Activated CD8-positive, alpha-beta memory T cell treated with anti-CD3 and anti-CD28 coated beads for 1 hour (primary cell): ENCODE measurements at places on chromosomes 12 and 14.

DNA sequence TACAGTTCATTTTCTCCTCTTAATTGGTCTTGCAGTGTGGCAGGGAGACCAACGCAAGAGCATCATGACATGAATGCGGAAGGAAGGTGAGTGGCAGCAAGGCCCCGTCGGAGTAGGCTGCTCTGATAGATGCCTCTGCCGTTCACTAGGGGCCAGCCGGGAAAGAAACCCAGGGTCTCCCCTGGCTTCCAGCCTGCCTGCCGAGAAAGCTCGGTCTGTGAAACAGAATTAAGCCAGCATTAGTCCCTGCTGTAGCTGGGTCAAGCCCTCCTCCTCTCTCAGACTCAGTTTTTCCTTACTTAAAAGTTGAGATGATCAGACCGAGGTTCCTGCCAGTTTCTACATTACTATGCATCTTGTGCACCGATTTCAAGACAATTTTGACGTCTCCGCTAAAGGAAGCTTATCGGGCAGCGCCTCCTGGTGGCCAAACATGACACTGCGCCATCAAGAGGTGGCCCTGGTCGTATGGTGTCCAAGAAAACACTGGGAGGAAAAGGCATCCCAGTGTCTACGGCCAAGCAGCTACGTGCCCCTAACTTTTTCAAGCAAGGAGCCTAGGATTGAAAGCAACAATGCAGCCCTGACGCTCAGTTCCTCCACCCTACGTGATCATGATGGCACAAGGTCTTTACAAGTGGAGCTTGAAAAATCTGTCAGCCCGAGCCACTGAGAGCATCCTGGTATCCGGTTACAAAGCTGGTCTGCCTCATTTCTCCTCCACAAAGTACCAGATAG lies 131.6 kb downstream of the KSR2 start:
- DNase-seq = peak; percentile 6

GRCh38 chr12:108745641-108746040 lies 14.3 kb upstream of the CORO1C start:
- no peak for DNase-seq

DNA sequence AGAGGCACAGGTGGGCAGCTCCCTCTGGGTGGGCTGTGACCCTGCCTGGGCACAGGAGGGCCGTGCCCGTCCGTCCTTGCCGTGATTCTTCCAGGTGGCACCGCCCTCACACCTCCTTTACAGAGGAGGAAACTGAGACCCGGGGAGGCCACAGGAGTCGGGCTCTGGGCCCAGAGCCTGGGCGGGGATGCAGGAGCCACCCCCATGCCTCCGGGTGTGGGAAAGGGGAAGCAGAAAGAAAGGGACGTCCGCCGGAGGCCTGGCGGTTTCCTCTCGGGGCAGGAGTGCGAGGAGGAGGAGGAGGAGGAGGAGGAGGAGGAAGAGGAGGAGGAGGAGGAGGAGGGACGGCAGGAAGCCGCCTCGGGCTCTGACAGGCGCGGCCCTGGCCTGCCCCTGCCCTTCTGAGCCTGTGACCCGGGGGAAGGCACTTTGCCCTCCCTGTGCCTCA lies 23.0 kb downstream of the SH2B3 start:
- no peak for DNase-seq

GRCh38 chr12:48795550-48796455 lies 6.9 kb upstream of the ADCY6 start:
- peak; percentile 30 for DNase-seq

DNA sequence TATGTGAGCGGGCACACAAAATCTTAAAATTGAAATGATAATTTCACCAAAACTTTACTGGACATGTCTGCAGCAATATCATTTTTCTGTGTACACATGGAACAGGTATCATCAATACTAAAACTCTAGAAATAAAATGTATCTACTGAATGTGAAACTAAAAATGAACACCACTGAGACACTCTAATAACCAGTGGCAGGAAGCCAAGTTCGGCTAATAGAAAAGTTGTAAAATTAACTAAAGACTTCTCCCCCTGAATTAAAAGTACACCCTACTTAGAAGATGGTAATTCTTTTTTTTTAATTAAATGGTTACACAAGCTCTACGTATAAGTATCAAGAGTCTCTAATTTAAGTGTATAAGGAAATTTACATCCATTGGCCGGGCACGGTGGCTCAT lies 227.2 kb downstream of the MED13L start:
- no peak for DNase-seq

DNA sequence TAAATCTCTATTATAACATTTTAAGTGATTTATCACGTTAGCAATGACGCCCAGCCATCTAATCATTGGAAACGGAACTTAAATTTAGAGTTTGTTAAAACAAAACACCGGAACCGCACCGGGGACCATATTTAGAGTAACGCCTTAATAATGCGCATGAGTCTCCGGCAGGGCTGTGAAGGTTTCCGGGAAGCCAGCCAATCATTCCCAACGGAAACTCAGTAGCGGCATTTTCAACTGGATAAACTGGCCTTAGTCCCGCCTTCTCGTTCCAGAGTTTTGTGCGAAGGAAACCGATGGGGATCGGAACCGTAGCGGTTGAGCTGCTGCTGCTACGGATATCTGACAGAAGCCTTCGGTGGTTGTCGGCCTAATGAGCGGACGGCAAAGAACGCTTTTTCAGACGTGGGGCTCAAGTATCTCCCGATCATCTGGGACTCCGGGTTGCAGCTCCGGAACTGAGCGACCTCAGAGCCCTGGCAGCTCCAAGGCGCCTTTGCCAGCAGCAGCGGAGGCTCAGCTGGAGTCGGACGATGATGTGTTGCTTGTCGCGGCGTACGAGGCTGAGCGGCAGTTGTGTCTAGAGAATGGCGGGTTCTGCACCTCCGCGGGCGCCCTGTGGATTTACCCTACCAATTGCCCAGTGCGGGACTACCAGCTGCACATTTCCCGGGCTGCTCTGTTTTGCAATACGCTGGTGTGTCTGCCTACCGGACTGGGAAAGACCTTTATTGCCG lies at the start of gene FANCM:
Gene FANCM (plus strand): TSS at position 272 of the 737 bp plus-strand sequence. CDS start 102 bp downstream, at position 374.
- peak; percentile 77 for DNase-seq

- DNase-seq = no peak
Measured at GRCh38 chr14:58978343-58978742, 210.1 kb upstream of the DAAM1 start.

GRCh38 chr12:40104461-40105264 lies 1.2 kb downstream of the SLC2A13 start:
- no peak for DNase-seq

GRCh38 chr14:68791078-68791901 lies 1.6 kb downstream of the ZFP36L1 start:
- DNase-seq = no peak

DNA sequence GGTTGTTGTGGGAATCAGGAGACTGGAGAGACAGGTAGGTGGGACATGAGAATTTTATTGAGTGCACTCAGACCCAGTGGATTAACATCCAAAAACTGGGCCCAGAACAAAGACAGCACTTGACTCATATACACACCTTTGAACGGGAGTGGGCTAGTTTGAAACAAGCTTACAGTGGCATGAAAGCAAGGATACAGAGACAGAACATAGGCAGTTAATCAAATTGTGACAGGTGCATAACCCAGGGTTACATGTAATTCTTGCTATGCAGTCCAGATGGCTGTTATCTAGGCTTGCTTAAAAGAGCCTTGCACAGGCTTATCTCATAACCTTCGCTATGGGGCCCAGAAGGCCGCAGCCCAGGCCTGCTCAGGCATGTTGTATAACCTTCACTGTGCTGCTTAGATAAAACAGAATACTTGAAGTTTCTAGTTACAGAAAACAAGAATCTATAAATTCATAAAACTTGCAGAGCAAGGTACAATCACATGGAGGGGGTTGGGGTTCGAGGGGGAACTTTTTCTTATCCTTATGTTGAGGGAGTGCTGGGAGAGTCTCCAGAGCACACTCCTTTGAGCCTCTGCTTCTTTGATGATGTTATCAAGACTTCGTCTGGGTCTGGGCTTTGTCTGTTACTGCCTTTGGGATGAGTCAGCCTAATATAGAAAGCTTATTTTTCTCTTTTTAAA lies 81.7 kb downstream of the TNFAIP2 start:
- no peak for DNase-seq

- no peak for DNase-seq
Measured at GRCh38 chr12:31783996-31784645, 55.3 kb upstream of the AMN1 start.

DNA sequence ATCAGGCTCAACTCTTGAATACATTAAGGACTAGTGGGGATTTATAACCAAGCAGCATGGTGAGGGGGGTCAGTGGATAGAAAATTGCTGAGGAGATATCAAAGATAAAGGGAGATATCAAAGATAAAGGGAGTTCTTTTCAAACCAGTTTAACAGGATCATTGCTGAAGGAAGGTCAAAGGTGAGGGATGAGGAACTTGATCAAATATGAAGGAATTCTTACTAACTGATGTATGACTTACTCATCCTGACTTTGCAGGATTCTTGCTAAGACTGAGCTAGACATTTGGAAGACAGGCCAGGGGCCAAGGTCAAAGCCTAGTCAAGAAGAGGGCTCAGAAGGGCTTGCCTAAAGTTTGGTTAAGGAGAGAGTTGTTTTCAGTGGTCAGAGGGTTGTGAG lies 4.8 kb downstream of the ABHD4 start:
- no peak for DNase-seq

GRCh38 chr12:3718100-3718499 lies 34.8 kb downstream of the CRACR2A start:
- DNase-seq = no peak

- DNase-seq = no peak
Measured at GRCh38 chr14:65234752-65235361, 132.5 kb upstream of the MAX start.

- DNase-seq = no peak
Measured at GRCh38 chr12:95303476-95303875, 85.9 kb downstream of the VEZT start.

- no peak for DNase-seq
Measured at GRCh38 chr12:78697817-78698415, 166.7 kb upstream of the SYT1 start.

GRCh38 chr14:103070971-103071542 lies 13.0 kb upstream of the LBHD2 start:
- DNase-seq = no peak

DNA sequence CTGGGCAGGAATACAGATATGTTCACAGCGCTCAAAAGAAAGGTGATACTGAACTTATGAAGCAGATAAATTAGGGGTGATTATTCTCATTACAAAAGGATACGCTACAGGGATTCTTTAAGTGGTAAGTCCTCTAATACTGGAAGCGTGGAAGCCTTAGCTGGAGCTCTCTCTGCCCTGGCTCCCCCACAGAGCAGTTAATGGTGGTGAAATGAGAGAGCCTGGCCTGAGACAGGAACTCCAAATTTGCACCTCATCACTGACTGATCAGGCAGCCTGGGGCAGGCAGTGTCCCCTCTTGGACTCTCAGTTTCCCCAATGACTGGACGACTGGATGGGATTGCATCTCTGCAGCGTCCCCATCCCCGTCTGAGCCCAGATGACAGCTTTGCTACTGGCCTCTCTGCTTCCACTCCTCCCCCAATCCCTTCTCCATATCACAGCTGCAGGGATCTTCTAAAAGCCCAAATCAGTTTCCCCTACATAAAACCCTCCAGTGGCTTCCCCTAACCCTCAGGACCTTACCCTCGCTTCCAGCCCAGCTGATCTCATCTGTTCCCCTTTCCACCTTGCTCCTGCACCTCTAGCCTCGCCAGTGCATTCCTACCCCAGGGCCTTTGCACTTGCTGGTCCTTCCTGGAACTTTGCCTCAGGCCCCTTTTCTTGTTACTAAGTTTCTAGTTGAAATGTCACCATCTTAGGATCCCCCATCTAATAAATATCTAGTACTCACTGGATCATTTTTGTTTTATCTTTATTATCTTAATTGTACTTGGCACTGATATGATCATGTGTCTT lies 171.7 kb upstream of the LHX5 start:
- DNase-seq = no peak

DNA sequence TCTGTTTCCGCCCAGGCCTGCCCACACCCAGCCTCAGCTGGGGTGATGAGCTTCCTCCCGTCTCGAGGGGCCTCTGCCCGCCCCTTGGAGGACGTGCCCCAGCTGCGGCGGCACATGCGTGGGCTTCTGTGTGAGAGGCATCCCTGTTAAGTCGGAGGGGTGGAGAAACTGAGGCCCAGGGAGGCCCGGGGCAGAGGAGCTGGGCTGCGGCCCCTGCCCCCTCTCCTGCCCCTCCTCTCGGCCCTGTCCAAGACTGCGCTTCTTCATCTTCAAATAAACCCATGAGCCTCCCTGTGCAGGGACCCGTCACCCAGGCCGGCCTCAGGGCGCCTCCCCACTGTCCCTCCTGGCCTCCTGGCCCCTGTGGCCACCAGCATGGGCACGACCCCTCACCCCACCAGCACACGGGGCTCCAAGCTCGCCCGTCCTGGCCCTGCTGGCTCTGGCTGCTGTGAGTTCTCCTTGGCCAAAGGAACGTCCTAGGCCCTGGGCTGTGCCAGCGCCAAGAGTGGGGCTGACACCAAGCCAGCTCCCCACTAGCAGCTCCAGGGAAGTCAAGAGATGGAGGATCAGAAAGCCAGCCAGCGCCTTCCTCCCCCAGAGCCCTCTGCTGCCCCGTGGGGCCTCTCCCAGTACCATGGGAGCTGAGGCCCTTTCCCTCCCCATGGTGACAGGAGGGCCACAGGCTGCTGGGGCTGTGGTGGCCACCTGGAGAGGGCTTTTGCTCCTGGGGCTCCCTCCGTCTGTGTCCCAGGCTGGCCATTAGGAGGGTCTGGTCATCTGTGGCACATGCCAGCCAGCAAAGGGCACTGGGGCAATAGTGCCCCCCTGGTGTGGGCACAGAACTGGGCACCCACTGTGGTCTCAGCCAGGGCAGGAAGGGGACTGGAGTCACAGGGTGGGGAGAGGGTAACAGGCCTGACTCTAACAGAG lies 180.4 kb downstream of the KIF26A start:
- DNase-seq = no peak

DNA sequence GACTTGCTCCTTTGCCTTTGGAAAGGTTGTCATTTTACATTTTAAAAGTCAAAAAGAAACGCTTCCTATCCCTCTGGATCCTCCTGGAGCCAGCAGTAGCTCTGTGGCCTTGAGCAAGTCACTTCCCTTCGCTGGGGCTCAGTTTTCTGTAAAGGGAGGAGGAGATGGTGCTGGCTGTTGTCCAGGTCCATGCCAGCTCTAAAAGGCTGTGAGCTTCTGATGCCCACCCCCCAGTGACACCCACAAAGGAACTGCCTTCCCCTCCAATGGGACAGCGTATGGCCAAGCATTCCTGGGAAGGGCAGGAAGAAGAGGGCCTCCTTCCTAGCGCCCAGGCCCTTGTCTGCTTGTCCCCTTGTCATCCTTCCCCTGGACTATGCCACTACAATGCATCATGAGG lies 81.5 kb downstream of the NTF3 start:
- no peak for DNase-seq
